Activated T-helper 9 cell treated with anti-CD3 and anti-CD28 coated beads, Interleukin-2, amount 50 U/mL, for 16 hours (primary cell): ENCODE measurements at places on chromosomes 13 and 19.

DNA sequence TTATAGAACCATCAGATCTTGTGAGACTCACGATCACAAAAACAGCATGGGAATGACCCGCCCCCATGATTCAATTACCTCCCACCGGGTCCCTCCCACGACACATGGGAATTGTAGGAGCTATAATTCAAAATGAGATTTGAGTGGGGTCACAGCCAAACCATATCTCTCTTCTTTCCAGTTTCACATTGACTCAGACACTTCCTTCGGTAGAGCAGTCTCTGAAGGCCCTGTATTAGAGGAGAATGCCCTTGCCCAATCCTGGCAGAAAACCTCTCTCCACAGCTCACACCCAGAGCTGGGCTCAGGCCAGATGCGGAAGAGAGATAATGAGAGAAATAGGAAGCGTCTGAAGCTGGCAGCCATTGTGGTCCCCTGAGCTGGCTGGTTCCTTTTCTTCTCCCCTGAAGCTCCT is 72.4 kb upstream of the CLDN10 start:
- no peak for DNase-seq

DNA sequence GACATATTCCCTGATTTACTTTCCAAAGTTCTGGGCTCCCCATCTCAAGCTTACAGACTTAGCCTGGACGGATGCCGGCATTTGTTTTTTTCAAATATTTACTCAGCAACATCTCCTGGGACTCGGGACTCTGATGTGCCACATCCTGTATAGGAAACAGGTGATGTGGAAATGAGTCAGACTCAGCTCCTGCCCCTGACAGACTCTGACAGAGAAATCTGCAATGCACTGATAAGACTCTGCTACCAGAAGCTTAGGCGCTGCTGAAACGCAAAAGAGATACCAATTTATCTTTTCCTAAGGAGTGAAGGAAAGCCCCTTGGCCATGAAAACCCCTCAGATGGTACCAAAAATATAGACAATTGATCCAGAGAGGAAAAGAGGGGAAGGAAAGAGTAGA is 16.2 kb downstream of the LAIR2 start:
- no peak for DNase-seq

DNA sequence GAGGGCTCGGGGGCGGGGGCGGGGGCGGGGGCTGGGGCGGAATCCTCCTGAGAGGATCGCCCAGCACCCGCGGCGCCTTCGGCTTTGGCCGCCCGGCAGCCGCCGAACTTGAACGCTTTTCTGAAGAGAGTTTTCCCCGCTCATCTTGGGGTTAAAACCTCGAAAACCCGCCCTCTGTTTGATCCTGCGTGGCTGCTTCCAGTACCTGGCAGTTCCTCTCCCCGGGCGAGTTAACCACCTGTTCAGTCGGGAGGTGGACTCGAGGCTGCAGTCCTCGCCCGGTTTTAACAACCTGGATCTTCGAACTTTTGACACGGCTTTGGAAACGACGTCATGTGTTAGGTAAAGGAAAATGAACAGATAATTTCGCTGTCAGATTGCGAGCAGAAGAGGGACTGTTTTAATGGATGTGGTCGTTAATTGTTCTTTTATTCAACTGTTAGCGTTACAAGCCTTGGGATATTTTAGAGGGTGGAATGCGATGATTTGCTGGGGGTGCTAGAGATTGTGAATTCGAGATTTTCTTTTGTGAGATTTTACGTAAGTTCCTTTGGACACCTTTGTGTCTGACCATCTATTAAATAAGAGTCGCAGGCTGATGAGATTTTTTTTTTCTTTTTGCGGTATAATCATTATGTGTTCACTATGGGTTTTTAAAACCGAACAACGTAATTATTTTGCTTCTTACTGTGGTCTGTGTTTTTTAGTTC is 1.0 kb downstream of the FNDC3A start:
- DNase-seq = no peak

DNA sequence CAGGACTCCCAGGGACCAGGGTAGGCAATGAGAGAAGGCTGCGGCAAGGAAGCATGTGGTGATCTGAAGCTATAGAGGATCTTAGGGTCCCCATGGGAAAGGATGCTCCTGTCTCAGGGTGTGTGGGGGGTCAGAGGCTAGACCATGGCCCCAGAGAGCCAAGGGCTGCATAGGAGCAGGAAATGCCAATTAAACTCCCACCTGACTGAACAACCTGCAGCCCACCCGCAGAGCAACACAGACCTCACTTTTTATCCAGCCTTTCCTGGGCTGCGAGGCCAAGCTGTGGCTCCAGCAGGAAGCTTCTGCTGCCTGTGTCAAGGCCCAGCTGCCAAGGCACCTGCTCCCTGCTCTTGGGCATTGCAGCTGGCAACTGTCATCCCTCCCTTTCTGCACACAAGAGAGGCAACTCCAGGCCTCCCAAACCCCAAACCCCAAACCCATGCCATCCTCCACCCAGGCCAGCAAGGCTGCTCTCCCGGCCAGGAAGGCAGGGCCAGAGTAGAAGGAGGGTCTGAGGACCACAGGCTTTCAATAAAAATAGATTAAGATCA is 290.1 kb downstream of the FOXO1 start:
- no peak for DNase-seq

GRCh38 chr13:31184981-31185645 is 14.7 kb upstream of the B3GLCT start:
- no peak for DNase-seq

- no peak for DNase-seq
Measured at GRCh38 chr19:54030895-54031586, 32.7 kb downstream of the VSTM1 start.

DNA sequence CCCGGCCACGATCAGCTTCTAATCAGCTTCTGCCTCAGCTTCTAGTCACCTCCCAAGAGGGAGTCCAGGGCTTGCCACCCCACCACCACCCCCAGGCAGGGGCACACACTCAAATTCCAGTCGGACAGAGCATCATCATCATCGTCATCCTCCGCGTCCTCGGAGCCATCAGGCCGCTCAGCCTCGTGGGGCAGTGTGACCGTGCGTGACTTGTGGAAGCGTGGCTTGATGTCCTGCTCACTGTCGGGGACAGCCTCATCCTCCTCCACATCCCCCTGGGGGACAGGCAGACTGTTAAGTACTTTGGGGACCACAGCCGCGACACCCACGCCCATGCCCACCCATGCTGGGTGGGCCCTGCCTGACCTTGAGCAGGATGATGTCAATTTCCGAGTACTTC is 12.5 kb downstream of the TNPO2 start:
- DNase-seq = no peak

- no peak for DNase-seq
Measured at GRCh38 chr13:66809485-66809884, 420.7 kb downstream of the PCDH9 start.

DNA sequence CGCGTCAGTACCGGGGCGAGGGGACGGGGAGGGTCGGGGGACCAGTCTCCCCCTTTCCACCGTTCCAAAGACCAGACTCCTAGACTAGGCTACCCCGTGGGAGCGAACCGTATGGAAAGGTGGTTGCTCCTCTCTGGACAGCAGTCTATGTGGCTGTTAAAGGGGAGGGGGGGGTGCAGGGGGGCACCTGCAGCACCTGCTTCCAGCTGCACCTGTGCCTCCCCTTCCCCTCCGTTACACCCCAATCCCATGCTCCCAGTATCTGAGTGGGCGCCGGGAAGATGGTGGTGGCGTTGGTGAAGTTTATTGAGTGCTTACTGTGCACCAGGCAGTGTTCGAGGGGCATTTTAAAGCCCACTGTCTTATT is 557 bp downstream of the ZNF524 start:
- DNase-seq = no peak

DNA sequence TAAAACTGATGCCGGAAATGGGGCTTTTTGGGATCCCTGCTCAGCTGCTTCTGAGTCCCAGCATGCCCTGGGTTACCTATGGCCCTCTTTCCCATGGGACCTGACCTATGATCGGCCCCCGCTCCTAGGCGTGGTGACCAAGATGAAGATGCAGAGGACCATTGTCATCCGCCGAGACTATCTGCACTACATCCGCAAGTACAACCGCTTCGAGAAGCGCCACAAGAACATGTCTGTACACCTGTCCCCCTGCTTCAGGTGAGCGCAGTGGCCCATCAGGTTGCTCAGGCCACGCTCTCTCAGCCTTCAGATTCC is 1.5 kb downstream of the RPS11 start:
- no peak for DNase-seq

DNA sequence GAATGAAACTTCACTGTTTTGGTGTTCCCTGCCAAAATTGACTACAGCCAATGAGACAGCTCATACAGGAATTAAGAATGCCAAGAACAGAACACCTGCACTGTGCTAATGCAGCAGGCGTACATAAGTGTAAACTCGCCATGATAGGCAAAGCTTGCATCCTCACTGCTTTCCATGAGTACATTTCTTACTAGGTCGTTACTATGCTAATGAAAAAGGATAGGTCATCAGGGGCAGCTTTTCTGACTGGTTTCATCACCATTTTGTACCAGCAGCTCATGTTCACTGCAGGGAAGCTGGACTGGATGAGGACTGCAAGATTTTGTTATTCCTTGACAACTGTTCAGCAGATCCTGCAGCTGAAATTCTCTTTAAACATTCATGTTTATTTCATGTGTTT is 1383.8 kb downstream of the EFNB2 start:
- DNase-seq = no peak

DNA sequence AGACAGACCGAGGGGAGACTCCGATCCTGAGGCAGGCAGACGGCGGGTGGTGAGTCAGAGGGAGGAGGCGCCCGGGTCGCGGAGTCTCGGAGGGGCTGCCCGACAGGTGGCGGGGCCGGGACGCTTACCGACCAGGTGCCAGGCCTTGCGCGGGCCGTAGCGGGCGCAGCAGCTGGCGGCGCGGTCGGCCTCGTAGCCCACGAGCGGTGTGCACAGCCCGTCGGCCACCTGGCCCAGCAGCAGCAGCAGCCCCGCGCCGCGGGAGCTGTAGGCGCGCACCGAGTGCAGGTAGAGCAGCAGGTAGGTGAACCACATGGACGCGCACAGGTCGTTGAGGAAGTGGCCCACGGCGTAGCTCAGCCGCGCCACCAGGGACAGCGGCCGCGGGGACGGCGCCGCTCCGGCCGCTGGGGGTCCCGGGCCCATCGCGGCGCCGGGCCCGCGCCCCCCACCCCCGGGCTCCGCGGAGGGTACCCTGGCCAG is 367 bp downstream of the MFSD12 start:
- peak; percentile 65 for DNase-seq

DNA sequence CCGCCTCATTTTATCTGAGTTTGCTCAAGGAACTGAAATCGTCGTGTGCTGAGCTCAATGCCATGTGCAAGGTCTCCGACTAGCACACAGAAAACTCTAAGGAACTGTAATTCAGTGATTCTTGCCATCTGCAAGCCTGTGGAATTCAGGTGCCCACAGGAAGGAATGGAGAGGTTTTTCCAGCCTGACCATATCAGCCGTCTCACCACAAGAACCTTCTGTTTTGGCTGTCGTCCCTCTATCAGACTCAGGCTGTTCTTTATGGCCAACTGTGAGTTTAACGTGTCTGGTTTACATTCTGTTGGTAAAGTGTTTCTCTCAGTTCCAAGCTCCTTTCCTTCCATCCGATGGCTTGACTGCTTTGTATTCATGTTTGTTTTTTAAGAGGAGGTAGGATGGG is 293.5 kb downstream of the SPRY2 start:
- DNase-seq = no peak

GRCh38 chr13:101393140-101393539 is 23.2 kb downstream of the NALCN start:
- DNase-seq = no peak

DNA sequence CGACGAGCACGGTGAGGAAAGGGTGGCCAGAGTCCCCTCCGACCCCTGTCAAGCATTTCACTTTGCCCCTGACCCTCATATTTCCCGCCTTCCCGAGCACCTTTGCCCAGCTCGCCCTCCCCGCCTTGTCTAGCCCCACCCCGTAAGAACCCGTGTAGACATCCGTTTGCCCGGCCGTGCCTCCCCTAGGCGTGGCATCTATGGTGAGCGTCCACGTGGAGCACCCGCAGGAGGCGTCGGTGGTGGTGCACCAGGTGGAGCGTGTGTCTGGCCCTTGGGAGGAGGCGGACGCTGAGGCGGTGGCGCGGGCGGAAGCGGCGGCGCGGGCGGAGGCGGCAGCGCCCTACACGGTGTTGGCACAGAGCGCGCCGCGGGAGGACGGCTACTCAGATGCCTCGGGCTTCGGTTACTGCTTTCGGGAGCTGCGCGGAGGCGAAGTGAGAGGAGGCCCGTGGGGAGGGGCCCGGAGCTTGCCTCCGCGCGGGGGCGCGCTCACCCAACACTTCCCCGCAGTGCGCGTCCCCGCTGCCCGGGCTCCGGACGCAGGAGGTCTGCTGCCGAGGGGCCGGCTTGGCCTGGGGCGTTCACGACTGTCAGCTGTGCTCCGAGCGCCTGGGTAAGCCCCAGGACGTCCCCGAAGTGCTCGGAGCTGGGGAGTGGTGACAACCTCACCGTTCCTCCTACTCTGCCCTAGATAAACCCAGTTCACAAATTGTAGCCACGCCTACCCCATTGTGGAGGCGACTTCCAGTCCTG is 4.2 kb downstream of the LTBP4 start:
- peak; percentile 75 for DNase-seq

DNA sequence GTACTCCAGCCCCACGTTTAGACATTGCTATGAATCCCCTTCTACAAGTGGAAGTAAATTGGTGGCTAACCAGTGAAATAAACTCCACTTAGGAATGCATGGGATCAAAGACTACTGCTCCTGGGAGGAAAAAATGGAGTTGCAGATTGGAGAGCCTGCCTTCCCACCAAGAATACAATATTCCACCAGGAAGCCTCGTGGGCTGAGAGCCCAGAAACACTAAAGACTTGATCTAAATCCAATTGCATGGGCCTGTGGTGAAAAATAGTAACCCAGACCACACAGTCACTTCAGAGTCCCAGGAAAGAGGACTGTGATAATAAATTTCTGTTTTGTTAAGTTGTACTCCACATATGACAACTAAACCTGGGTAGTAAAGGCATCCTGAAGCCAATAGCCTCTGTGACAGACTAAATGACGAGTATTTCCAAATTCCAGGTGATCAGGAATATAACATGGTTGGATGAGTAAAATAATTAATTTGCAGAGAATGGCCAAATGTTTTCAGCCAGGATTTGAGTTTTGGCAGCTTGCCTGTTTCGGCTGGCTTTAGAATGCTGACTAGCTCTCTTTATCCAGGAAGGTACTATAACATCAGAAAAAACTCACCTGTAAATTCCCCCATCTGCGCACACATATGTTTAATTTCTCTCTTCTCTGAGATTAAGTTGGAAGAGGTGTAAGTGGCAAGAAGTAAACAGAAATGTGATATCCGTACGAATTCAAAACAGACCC is 480.3 kb downstream of the LIG4 start:
- no peak for DNase-seq

DNA sequence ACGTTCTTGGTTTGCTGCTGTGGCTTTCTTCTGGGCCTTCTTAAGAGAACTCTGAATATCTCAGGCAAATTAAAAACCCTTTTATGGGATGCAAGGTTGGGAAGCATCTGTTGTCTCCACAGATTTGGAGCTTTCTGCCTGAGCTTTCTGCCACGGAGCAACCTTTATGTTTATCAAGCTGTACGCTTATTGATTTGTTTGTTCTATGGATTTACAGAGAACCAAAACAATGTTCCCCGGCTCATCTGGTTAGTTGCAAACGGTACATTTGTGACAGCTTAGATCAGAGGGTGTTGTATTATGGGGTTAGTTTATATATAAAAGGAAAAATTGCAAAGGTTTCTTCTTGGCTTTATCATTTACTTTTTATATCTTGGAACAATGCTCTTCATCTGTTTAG is 479.6 kb downstream of the DIAPH3 start:
- DNase-seq = no peak
